ENCODE measurements at places on chromosomes 6 and 20. TPM values are rescaled to one million over a fixed set of nuclear protein-coding genes. Genes with fewer than 3 reads are reported as not detected.

Gene KCNQ5
- total RNA-seq = 1.7 TPM

Gene MED20
- total RNA-seq = 35.6 TPM

Gene BANF2
- not detected for total RNA-seq

Gene SLC17A1
- total RNA-seq = not detected

Gene TBX18
- 1.3 TPM for total RNA-seq

Gene JPH2
- total RNA-seq = 0.83 TPM

Gene IPCEF1
- total RNA-seq = under 0.01 TPM

Gene SUN5
- total RNA-seq = not detected

Gene ASIP
- total RNA-seq = not detected

GRCh38 chr6:45116714-45117410, 211.3 kb upstream of the RUNX2 start:
- H3K36me3 ChIP-seq = no peaks in the 10 kb centered on the region
- H3K4me3 ChIP-seq = no peak overlapping the region
- H3K27ac ChIP-seq = no peak overlapping the region
- no peaks in the 10 kb centered on the region for H3K27me3 ChIP-seq
- peak; percentile 78 for DNase-seq

DNA sequence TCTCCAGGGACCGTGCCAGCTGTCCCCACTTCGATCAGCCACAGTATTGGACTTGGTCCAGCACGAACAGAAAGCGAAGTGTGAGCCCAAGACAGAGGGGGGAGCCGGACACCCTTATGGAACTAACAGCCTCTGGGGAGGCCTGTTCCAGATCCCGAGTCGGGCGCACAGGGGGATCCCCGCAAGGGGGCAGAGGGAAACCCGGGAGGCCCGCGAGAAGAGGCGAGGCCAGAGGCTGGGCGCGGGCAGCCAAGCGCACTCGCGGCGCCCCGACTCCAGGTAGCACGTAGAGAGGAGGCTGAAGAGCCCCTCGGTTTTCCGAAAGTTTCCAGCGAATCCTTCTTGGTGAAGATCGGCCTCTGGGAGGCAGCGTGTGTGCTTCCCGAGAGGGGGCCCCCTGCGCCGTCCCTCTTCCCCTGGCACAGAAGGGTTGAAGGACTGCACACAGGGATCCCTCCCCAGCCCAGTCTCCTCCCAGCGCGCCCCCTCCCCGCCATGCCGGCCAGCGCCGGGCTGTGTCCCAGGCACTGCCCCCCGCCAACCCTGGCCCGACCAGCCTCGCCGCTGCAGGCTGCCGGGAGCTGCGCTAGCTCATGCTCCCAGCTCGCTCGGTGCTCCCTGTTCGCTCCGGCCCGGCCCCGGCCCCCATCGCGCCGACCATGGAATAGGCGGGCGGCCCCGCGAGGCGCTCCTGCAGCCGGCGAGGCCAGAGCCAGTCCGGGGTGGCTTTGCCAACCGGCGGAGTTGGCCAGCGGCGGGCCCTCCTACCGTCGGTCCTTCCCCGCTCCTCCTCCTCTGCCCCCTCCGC, 577 bp upstream of the SLC24A3 start:
- no peaks in the 10 kb centered on the region for H3K36me3 ChIP-seq
- H3K4me3 ChIP-seq = no peak overlapping the region
- H3K4me1 ChIP-seq = no peaks in the 10 kb centered on the region
- peaks cover 25% of the 10 kb centered on the region for H3K27me3 ChIP-seq
- H3K27ac ChIP-seq = no peak overlapping the region

DNA sequence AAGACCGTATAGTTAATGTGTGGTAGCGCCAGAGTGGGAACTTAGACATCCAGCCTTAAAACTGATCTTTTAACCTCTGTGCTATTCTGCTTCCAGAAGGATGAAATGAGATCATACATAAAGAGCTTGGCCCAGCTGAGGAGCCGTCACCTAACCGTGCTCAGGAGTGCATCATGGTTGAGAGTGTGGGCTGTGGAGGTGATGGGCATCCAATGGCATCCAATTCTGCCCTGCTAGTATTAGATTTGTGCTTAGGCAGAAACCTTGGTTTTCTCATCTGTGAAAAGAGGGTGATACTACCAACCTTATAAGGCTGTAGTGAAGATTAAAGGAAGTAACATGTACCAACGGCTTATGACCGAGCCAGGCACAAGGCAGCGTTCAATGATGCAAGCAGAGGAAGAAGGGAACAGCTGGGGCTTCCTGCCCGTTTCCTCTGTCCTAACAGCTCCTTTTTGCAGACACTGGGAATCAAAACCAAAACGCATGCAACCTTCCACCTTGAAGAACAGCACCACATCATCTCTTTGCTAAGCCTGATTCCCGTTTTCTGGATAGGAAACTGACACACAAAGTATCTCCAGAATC, 1.3 kb downstream of the SLC22A16 start:
- H3K27me3 ChIP-seq = peaks cover 38% of the 10 kb centered on the region
- H3K4me3 ChIP-seq = no peak overlapping the region
- H3K4me1 ChIP-seq = no peaks in the 10 kb centered on the region
